Dorsolateral prefrontal cortex (tissue), 122 donors: ENCODE measurements at places on chromosomes 4 and X. TPM values are rescaled to one million over a fixed set of nuclear protein-coding genes. Genes with fewer than 3 reads are reported as not detected.

Gene CFAP47
- total RNA-seq: 2.3 TPM

Gene TLR2
- total RNA-seq: 6.7 TPM

Gene ASB5
- total RNA-seq: not detected

Gene APELA
- total RNA-seq: not detected

Gene DGAT2L6
- total RNA-seq: not detected

Gene PRSS12
- 3.3 TPM for total RNA-seq

Gene SRPX
- 2.7 TPM for total RNA-seq

Gene CCSER1
- total RNA-seq: 32.0 TPM

Gene ZNF157
- total RNA-seq: 3.5 TPM

Gene MAB21L2
- total RNA-seq: not detected

Gene DMP1
- 0.22 TPM for total RNA-seq

Gene ETDB
- not detected for total RNA-seq

Gene REPS2
- total RNA-seq: 93.2 TPM

Gene GPRASP1
- total RNA-seq: 116 TPM

Gene SEC24B
- total RNA-seq: 34.1 TPM

Gene GPRIN3
- 8.0 TPM for total RNA-seq

Gene IL15
- total RNA-seq: 1.8 TPM

Gene ODAPH
- not detected for total RNA-seq

Gene POU4F2
- total RNA-seq: not detected

Gene GAGE13
- total RNA-seq: not detected

Gene KIAA1210
- total RNA-seq: 0.09 TPM

Gene TREX2
- total RNA-seq: 1.6 TPM

Gene MAGEB17
- total RNA-seq: not detected

Gene SYP
- 422 TPM for total RNA-seq

Gene SSX2B
- not detected for total RNA-seq
